ENCODE measurements at places on chromosomes 6 and 20. TPM values are rescaled to one million over a fixed set of nuclear protein-coding genes. Genes with fewer than 3 reads are reported as not detected.

ALDH8A1 gene
- total RNA-seq: 2.1 TPM

PBOV1 gene
- not detected for total RNA-seq

MYCT1 gene
- total RNA-seq: 8.0 TPM

BPIFB1 gene
- not detected for total RNA-seq

SRC gene
- total RNA-seq: 1.0 TPM

PROKR2 gene
- not detected for total RNA-seq

KCNQ2 gene
- total RNA-seq: not detected

HFE gene
- 1.9 TPM for total RNA-seq

PPP1R3G gene
- total RNA-seq: 0.10 TPM

SLC35F1 gene
- not detected for total RNA-seq

C20orf173 gene
- total RNA-seq: not detected

ID4 gene
- total RNA-seq: 0.36 TPM

GABRR1 gene
- not detected for total RNA-seq

FAXC gene
- total RNA-seq: not detected

TINAG gene
- 0.36 TPM for total RNA-seq
